Glutamatergic neuron (in vitro differentiated cells): ENCODE measurements at places on chromosomes 7 and 10. TPM values are rescaled to one million over a fixed set of nuclear protein-coding genes. Genes with fewer than 3 reads are reported as not detected.

ZP3 gene
- 3.4 TPM for total RNA-seq

C10orf105 gene
- not detected for total RNA-seq

FAM221A gene
- 23.2 TPM for total RNA-seq

GRCh38 chr10:73910764-73911552 is at the start of gene PLAU:
Gene PLAU (plus strand): TSS chr10:73911132. CDS start chr10:73911556, 424 bp downstream.
- no peaks in the 10 kb centered on the region for H3K36me3 ChIP-seq
- H3K27ac ChIP-seq = no peak within 1 kb of the TSS
- peak within 1 kb of the TSS; percentile 96 for H3K4me3 ChIP-seq
- H3K27me3 ChIP-seq = peaks cover 25% of the 10 kb centered on the region

DNA sequence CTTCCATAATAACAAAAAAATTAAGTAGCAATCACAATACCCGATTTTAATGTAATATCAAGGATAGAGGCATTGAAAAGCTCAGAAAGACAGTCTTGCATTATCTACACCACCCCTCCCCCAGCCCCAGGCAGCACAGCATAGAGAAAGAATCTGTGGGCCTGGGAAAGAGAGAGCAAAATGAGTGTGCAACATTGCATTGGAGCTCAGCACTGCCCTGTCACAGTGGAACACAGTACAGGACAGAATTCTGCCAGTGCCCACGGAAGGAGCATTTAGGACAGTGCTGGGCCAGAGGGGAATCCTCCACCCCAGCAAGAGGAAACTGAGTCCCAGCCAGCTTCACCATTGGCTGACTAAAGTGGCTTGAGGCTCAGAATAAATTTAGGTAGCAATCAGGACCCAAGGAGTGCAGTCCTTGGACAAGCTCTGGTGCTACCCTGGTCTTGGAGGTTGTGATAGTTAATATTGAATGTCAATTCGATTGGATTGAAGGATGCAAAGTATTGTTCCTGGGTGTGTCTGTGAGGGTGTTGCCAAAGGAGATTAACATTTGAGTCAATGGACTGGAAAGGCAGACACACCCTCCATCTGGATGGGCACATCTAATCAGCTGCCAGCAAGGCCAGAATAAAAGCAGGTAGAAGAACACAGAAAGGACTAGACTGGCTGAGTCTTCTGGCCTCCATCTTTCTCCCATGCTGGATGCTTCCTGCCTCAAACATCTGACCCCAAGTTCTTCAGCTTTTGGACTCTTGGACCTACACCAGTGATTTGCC is 234.4 kb downstream of the ANK3 start:
- peaks cover 6% of the 10 kb centered on the region for H3K36me3 ChIP-seq
- no peak overlapping the region for H3K4me3 ChIP-seq
- peaks cover 7% of the 10 kb centered on the region for H3K4me1 ChIP-seq
- H3K27ac ChIP-seq = no peak overlapping the region
- peaks cover 3% of the 10 kb centered on the region for H3K27me3 ChIP-seq

GRCh38 chr10:680146-680545 is 9.3 kb downstream of the DIP2C start:
- no peak for DNase-seq
- peak overlapping the region; percentile 53 for H3K27ac ChIP-seq
- no peaks in the 10 kb centered on the region for H3K36me3 ChIP-seq
- no peak overlapping the region for H3K4me3 ChIP-seq
- peaks cover 22% of the 10 kb centered on the region for H3K4me1 ChIP-seq
- H3K27me3 ChIP-seq = peaks cover 5% of the 10 kb centered on the region

- no peak for DNase-seq
- H3K36me3 ChIP-seq = peaks cover 20% of the 10 kb centered on the region
- H3K4me1 ChIP-seq = peaks cover 33% of the 10 kb centered on the region
- no peak overlapping the region for H3K4me3 ChIP-seq
Observed at GRCh38 chr7:158531661-158532060, 56.0 kb downstream of the PTPRN2 start.

GRCh38 chr10:78985973-78986818 is 82.6 kb upstream of the ZMIZ1 start:
- H3K4me3 ChIP-seq = no peak overlapping the region
- H3K4me1 ChIP-seq = no peaks in the 10 kb centered on the region
- H3K27ac ChIP-seq = no peak overlapping the region
- DNase-seq = no peak

GRCh38 chr7:50355817-50356178 is 51.3 kb downstream of the IKZF1 start:
- H3K4me1 ChIP-seq = peaks cover 10% of the 10 kb centered on the region
- H3K27ac ChIP-seq = no peak overlapping the region
- H3K27me3 ChIP-seq = peaks cover 3% of the 10 kb centered on the region
- DNase-seq = no peak
- H3K36me3 ChIP-seq = no peaks in the 10 kb centered on the region
